Ascending aorta (tissue), 2 donors: ENCODE measurements at places on chromosomes 6 and 20.

DNA sequence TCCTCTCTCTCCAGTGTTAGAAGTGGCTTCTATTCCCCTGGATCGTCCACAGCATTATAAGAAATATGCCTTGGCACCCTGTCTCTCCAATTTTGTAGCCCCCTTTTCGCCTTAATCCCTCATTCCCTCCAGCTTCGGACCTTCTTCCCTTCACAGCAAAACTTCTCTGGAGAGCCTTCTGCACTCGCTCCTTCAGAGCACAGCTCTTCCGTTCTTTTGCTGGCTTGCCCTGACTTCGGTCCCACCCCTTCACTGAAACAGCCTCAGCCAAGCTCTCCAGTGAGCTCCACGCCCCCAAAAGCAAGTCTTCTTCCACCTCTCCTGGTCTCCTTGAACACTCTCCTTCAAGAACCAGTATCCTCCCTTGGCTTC, 134.7 kb upstream of the RNF24 start:
- DNase-seq, result peak; percentile 54

DNA sequence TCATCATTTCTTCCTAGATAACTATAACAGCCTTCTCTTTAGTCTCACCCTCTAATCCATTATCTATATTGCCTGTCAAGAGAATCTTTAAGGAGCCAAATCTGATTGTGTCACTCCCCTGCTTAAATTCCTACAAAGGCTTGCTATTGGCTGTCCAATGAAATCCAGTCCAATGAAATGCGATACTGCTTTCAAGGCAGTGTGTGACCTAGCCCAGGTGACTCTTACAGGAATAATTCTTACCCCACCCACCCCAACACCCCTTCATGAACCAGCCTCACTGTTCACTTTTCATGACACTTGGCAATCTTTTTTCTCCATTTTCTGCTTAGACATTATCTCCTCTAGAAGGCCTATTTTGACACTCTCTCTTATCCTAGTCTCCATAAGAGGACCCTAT, 163.3 kb upstream of the MARCKS start:
- no peak for DNase-seq

DNA sequence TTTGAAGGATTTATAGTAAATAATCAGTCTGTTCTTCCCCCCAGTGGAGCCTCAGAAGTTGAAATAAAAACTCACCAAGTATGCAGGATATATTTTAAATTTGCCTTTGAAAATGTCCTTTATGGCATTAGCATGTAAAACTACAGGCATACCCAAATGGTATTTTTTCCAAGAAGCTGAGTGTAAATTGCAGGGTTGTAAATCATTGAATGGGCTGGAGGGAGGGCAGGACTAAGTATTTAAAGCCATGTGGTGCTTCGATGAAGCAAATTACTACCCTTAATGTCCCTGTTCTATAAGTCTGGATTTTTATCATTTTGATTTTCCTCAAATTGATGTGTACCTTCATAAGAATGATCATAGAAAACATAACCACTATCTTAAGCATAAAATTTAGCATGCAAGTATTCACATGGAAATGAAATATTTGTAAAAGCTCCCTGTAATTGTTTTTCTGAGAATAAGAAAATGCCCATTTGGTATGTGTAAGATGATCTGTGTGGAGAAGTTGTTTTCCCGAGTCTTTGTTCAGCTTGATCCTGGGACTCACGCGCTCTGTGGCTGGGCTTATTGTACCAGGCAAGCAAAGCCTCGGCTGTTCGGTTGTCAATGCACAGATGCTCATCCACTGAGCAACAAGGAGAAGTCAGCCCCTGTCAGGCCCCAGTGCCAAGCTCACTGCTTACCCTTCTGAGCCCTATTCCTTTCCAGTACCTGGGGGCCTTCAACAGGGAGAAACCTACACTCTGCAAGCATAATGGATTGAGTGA, 66.7 kb downstream of the CD164 start:
- DNase-seq, result no peak

DNA sequence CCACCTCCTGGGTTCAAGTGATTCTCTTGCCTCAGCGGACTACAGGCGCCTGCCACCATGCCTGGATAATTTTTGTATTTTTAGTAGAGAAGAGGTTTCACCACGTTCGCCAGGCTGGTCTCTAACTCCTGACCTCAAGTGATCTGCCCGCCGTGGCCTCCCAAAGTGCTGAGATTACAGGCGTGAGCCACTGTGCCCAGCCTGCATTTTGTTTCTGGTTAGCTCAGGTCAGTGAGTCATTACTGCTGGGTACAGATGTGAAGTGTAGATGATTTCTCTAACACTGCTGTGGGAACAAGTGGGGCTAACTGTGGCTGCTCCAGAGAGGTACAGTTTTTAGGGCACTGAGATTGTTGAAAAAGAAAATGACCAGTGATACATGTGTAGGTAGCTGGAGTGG, 188.6 kb downstream of the PRL start:
- DNase-seq, result no peak

DNA sequence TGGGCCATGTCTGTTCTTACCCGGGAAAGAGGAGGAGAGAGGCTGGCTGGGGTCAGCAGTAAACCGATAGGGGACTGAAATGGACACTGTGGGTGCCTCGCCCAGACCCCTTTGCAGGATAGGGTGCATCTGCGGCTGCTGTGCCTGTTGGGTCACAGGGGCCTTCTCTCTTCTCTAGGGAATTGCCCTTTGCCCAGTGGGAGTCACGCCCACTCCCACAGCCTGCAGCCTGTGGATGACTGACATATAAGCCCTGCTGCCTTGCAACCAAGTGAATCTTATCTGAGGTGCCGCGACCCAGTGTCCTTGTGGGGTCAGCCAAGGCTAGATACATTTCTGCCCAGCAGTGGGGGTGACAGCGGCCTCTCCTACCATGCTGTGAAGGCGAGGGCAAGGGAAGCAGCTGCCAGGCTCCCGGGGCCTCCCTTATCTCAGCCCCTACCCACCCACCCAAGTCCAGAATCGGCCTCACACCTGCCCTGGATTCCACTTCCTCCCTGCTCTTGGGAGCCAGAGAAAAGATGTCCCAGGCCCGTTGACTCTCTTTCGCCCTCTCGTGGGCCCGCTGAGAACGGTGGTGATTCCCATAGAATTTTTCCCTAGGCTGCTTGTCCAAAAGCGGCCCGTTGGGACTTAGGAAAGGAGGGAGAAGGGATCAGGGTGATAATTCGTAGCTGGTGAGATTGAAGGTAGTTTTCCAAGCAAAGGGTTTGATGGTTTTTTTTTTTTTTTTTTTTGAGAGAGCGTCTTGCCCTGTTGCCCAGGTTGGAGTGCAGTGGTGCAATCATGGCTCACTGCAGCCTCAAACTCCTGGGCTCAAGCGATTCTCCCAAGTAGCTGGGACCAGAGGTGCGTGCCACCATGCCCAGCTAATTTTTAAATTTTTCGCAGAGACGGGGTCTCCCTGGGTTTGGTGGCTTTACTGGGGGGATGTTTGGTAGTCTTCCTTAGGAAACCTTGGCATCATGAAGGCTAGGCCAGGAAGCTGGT, 76.4 kb upstream of the RNF24 start:
- peak; percentile 81 for DNase-seq
